ENCODE measurements at places on chromosomes 11 and 22.
A peak's percentile ranks its signal among the peaks of the same experiment; 100 is the strongest.

- ATAC-seq = no peak
Observed at GRCh38 chr11:4375431-4376140, 7.4 kb upstream of the OR52B4 start.

DNA sequence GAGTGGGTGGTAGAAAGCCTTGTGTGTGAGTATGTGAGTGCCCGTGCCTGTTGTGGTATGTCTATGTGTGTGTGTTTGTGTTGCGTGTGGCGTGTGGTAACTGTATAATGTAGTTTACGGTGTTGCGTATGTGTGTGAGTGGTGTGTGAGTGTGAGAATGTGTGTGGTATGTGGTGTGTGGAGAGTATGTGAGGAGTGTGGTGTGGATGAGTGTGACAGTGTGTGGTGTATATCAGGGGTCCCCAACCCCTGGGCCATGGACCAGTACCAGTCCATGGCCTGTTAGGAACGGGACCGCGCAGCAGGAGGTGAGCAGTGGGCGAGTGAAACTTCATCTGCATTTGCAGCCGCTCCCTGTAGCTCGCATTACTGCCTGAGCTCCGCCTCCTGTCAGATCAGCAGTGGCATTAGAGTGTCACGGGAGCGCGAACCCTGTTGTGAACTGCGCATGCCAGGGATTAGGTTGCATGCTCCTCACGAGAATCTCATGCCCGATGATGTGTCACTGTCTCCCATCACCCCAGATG is 5.7 kb downstream of the UPK3A start:
- ATAC-seq = no peak

GRCh38 chr11:128609785-128610184 is 22.4 kb upstream of the ETS1 start:
- ATAC-seq = no peak

DNA sequence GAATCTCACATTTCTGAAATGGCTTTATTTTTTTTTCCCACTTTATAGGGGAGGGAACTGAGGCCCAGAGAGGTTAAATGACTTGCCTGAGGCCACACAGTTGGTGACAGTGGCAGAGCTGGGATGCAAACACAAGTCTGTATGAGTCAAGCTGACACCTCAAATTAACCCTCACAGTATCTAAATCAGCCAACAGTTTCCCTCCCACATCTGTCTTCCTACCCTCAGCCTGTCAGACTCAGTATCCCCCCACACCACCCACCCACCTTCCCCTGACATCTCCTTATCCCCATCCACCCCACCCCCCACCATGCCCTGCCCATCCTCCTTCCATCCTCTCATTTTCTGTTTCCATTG is 95.2 kb downstream of the TP53I11 start:
- no peak for ATAC-seq

DNA sequence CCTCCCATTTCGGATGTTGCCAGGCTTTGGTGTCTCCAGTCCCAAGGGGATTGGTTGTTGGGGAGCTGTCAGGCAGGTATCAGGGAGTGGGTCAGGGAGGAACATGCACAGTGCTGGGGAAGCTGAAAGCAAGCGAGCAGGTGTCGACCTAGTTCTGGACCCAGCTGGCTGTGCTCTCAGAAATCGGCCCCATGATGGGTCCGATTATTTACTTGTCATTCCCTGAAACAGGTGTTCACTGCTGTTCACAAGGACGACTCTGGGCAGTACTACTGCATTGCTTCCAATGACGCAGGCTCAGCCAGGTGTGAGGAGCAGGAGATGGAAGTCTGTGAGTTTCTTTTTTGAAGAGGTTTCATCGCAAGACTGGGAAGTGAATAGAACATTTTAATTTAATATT is 76.8 kb downstream of the JAM3 start:
- ATAC-seq = no peak

- no peak for ATAC-seq
Observed at GRCh38 chr11:70207531-70208131, 4.5 kb downstream of the FADD start.

DNA sequence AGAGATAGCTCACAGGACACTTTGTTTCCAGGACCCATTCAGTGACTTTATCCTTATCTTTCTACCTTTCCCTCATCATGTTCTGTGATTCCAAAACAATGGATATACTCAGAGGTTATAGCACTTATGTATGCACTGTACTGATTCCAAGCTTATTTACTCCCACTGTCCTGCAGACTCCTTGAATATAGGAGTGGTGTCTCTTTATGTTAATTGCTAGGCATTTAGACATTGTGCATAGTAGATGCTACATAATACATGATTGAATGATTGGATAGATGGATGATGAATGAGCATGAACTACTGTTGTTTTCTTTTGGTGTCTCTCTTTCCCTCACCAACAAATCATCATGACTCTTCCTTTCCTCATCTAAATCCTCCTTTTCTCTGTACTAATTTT is 279.1 kb upstream of the RAG2 start:
- no peak for ATAC-seq

- ATAC-seq = no peak
Observed at GRCh38 chr11:57251037-57251436, 14.0 kb upstream of the APLNR start.

DNA sequence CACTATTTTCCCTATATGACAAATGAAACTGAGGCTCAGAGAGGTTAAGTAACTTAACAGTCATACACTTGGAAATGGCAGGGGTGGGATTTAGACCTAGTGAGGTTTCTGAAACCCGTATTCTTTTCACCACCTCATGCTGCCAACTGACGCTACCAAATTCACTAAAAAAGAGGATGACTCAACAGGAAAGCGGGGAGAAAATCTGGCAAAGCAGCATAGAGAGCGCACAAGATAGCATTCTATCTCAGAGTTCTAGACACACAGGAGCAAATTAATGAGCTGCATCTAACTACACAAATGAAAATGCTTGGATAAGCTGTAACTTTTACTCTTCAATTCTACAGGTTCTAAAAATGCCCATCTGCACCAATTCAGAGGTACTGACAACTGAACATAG is 136.4 kb downstream of the RBFOX2 start:
- ATAC-seq = peak; percentile 20

DNA sequence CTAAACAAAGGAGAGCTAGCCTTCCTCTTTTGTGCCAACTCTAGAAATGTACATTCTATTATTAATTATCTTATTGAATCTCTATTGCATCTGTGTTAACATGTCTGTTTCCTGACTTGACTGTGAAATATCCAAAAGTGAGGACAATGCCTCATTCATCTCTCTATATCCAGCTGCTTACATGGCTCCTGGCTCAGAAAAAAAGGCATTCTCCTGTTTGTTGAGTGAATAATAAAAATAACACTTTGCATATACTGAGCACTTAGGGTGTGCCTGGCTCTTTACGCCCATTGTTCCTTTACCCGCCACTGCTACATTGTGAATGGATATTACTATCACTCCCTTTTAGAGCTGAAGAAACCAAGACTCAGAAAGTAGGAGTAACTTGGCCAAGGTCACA is 19.9 kb downstream of the NRXN2 start:
- ATAC-seq = no peak

DNA sequence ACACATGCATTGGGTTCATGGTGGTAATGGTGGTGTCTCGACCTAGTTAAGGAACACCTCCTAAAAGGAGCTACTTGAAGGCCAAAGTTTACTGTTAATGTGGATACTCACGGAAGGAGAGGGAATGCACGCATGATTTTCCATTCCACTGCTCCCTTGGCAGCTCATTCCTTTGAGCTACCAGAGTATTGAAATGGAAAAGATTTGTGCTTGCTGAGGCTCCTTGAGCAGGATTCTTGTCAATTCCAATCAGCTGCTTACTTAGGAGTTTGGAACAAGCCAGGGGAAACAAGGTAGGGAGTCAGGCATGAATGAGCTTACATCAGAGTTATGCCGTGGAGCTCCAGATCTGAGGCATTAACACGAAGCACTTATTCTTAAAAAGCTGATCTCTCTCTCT is 108.8 kb downstream of the GRIA4 start:
- no peak for ATAC-seq

DNA sequence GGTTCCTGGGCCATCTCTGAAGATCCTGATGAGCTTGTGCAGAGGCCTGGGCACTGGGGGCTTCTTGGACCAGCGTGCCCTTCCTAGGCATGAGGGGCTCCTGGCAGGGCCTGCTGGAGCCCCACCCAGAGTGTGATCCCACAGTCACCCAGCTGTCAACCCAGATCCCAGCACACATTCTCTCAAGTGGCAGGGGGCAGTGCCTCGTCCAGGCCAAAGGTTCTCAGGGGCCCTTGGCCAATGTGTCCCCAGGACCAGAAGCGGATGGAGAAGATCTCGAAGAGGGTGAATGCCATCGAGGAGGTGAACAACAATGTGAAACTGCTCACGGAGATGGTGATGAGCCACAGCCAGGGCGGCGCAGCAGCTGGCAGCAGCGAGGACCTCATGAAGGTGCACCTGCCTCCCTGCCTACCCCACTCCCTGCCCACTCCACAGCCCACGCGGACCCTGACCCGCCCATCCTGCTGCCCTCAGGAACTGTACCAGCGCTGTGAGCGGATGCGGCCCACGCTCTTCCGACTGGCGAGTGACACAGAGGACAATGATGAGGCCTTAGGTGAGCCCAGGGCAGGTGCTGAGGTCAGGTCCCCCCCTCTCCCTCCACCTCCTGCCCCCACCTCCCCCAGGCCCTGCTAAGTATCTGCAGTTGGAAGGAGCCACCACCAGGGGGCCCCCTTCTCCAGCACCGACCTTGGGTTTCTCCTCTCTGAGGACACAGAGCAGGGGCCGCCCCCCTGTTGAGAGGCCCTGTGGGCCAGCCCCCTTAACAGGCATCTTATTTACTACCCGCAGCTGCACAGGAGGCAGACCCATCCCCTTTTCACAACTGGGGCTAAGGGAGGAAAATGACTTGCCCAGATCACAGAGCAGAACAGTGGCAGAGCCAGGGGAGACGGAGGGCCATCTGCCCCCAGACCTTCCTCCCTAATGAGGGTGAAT is 14.7 kb downstream of the GGA1 start:
- ATAC-seq = peak; percentile 35

- no peak for ATAC-seq
Observed at GRCh38 chr11:61164606-61165424, 3.6 kb upstream of the VPS37C start.

DNA sequence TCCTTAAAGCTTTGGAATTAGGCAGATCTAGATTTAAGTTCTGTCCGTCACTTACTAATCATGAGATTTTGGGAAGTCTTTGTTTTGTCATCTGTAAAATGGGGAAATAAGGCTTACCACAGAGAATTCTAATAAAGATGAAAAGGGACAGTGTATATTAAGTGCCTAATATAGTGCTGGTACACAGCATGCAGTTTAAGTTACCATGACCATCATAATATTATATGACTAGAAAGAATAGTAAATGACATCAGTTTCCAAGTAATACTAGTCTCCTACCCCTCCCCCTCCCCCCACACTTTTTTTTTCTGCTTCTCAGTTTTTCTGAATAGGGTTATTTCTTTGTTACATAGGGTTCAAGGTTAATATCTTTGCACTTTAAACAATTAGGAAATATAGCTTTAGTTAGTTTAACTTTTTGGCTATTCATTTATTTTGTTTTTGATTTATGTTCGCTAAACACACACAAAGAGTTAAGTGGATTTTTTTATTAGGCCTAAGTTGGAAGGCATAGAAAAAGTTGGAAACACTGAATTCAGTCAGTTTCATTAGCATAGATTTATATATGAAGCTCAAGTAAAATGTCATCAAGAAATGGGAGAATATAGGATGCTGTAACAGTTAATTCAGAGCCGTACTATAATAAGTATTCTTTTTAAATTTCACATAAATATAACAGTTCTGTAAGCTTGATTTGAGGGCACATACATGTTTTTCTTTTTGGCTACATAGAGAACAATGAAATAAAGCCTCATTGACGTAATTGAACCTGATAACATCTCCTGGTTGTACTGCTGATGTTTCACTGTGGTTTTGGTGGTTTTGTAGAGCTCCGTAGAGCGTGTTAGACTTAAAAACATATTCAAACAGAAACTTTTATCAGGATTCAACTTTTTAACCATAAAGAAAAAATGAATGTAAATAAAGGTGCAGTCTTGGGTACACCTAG is 121.2 kb downstream of the PDE3B start:
- no peak for ATAC-seq

GRCh38 chr22:24753914-24754313 is 20.6 kb downstream of the PIWIL3 start:
- no peak for ATAC-seq

DNA sequence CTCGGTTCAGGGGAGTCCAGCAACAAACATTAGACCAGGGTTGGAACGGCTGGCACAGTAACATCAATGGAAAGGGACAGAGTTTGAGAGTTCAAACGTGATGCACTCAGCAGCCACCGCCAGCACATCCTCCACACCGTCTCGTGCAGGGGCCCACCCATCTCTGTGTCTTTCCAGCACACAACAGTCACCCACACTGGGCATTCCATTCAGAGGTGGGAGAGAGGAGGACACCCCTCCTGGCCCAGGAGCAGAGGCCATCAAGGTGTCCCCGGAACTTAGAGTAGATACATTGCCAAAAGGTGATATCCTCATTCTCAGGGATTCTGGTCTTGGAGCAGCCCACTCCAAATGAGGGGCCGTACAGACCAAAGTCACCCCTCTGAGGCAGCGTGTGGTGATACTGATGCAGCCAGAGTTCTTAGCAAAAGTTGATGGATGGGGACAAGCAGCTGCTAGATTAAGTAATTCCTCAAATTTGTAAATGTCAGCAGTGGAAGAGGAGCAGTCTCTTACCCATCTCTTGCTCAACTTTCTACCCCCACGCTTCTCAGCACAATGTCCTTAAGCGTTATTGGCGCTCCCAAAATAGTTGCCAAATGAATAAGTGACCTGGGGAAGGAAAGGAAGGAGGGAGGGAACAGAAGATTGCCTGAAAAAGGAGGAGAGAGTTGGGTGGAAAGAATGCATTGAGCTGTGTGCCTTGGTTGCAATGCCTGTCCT is 5.5 kb downstream of the SNAP29 start:
- no peak for ATAC-seq

GRCh38 chr11:102589047-102589459 is 36.1 kb downstream of the MMP20 start:
- no peak for ATAC-seq

DNA sequence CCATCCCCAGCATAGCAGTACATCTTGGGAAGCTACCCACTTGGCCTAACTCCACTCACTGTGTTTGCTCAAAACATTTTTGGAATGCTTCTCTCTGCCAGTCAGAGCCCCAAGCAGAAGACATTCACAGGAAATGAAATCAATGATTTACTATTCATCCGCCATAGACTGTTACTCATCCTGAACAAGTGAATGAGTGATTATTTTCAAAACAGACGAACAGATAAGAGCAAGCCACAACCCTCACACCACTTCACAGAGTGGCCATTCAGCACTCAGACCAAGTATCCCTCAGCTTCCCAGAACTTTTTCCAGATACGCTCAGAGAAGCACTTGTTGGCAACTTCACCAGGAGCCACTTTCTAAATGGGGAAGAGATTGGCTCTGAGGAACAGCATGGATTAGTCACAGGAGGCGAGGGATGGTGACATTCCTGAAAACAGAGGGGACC is 13.0 kb upstream of the UBASH3B start:
- peak; percentile 43 for ATAC-seq

- no peak for ATAC-seq
Observed at GRCh38 chr11:67060111-67060522, 3.5 kb downstream of the RHOD start.

Measured in gastroesophageal sphincter (tissue), 4 donors.